GM12892 (cell line): ENCODE measurements at places on chromosomes 3 and 15.

- no peak for DNase-seq
Observed at GRCh38 chr3:45462522-45463265, 74.3 kb downstream of the LARS2 start.

DNA sequence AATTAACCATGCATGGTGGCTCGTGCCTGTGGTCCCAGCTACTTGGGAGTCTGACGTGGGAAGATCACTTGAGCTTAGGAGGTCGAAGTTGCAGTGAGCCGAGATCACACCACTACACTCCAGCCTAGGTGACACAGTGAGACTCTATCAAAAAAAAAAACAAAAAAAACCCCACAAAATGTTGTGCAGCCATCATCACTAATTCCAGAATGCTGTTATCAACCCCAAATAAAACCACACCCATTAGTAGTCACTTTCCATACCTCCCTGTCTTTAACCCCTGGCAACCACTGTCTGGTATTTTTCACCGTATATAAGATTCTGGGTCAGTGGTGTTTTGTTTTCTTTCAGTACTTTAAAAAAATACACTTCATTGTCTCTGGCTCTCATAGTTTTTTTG lies 16.6 kb downstream of the HMCES start:
- DNase-seq: no peak

DNA sequence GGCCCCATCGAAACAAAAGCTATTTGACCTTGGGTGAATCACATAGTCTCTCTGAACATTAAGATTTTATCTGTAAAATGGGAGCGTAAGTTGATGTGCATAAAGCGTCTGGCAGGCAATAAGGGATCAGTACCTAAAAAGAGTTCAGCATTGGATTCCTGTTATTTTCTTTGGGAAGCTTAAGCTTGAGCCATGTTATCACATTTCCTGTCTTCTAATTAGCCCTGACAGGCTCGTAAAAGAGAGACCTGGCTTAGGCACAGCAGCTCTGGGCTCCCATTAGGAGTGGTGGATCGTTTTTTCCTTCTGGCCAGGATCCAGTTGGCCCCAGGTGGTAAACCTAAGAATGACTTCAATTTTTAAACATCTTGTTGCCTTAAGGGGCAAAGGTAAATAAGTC lies 26.0 kb upstream of the CA12 start:
- no peak for DNase-seq

GRCh38 chr15:80982205-80982604 lies 7.4 kb downstream of the MESD start:
- no peak for DNase-seq

DNA sequence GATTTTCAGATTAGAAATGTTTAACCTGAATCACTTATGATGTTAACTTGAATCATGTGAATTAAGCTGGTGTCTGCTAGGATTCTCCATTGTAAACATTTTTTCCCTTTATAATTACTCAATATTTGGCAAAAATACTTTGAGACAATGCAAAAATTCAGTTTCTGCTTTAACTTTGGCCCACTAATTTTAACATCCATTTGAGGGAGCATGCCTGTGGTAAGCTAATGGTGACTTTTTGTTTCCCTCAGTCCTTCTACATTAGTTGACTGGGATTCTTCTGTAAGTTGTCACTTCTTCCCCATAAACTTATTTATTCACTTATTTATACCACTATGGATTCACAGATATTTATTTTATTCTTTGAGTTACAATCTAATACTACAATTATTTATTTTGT lies 59.3 kb downstream of the PIK3R4 start:
- no peak for DNase-seq

DNA sequence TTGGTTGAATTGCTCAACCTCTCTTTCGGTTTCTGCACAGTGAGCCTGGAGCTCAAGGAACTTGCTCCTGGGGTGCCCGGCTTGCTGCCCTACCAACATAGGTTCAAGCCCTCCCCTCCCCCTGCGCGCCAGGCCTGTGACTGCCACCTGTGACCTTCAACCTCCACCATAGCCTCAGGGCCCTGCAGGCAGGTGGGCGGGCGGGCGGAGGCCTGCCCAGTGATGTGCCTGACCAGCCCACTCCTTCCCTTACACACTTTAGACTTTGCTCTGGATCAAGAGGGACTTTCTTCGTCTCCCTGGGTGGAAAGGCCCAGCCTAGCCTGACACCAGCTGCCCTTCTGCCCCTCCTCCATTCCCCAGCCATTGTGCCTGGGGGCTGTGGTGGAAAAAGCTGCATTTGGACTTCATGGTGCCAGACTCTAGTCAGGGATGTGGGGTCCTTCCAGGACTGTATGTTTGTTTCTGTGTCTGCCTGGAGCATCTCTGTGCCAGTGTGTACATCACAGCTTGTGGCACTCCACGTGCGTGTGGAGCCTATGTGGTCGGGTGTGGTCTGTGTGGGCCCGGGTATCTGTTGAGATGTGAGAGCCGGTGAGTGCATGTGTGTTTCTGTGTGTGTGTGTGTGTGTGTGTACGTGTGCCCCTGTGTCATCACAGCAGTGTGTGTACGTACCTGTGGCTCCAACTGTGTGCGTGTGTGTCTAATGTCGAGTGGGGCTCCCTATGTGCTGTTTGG lies 9.5 kb downstream of the PRKCD start:
- DNase-seq: no peak

DNA sequence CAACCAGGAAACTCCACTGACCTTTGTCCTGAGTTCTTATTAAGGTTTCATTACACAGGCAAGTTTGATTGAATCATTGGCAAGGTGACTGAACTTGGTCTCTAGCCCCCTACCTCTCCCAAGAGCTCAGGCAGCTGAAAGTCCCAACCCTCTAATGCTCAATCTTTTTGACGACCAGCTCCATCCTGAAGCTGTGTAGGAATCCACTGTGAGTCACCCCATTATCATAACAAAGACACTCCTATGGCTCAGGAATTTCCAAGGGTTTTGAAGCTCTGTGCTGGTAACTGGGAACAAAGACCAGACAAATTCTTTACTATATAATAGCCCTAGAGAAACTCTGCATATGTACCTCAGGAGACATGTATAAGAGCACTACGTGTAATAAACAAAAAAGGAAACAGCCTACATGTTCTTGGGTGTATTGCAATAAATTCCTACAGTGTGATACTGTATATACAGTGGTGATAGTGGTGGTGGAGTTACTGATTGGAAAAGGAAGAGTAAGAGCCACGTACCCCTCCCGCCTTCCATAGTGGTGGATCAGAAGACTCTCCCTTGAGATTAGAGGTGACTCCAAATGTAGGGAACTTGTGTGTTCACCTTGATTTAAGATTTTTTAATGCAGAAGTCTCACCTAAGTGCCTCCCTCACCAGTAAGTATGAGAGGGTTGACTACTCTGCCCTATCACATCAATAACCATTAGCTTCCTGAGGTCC lies 116.6 kb downstream of the ST8SIA2 start:
- no peak for DNase-seq

DNA sequence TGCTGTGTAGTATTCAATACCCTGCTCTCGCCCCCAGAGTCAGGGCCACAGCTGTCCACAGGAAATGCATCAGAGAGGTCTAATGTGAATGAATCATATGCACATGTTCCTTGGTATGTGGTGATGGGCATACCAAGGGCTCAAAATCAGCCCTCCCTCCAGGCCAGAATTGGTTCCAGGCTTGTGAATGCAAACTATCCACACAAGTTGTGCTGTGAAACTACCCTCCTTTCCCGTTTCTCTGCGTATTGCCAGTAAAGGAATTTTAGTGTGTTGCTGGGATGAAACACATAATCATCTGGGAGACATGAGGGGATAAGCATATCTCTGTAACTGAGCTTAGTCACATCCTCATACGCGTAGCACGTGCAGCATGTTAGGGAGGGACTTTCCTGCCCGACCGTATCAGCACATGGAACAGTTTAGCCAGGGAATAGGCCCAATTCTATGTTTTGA lies 9.2 kb upstream of the MME start:
- DNase-seq: no peak

GRCh38 chr3:294096-294495 lies 97.5 kb downstream of the CHL1 start:
- DNase-seq: no peak

DNA sequence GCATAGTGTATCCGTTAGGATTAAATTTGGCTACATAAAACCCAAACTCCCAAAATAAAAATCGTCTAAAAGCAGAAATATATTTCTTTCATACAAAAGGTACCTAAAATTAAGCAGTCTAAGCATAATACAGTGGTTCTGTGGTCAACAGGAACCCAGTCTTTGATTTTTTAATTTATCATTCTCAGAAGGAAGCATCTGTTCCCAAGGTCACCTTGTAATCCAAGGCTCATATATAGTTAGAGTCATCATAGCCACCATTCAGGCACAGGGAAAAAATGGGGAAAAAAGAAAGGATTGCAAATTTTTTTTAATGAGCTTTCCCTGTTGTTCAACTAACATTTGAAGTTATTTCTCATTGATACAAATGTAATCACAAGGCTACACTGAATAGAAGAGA lies 983.2 kb downstream of the PLOD2 start:
- no peak for DNase-seq

DNA sequence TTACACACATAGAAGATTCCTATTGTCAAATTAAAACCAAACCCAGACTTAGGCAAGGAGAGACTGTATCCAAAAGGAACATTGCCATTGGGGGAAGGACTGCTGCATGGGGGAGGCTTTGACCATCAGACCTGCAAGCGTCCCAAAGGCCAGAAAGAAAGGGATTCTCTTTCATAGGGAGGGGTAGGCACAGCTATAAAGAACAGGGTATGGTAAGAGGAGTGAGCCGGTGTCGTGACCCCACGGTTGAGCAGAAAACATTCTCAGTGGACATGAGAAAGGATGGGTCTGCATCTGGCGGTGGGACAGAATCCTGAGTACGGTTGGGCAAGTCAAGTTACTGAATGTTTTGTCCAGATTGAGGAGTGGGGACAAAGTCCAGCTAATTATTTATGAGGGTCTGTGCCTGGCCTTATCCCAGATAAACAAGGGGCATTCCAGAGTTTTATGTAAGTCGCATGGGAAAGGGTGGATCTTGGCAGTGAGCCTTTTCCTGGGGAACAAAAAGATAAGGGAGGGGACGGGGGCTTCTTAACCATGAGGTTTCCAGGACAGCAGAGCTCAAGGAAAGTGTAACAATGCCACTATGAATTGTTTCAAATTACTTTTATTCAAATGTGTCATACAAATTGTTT lies 357.8 kb downstream of the OCA2 start:
- DNase-seq: no peak

GRCh38 chr15:93709708-93710107 lies 521.7 kb upstream of the MCTP2 start:
- no peak for DNase-seq

- DNase-seq: no peak
Observed at GRCh38 chr3:17730318-17730967, 12.0 kb downstream of the TBC1D5 start.

- DNase-seq: no peak
Observed at GRCh38 chr15:61196711-61197586, 32.2 kb downstream of the RORA start.

DNA sequence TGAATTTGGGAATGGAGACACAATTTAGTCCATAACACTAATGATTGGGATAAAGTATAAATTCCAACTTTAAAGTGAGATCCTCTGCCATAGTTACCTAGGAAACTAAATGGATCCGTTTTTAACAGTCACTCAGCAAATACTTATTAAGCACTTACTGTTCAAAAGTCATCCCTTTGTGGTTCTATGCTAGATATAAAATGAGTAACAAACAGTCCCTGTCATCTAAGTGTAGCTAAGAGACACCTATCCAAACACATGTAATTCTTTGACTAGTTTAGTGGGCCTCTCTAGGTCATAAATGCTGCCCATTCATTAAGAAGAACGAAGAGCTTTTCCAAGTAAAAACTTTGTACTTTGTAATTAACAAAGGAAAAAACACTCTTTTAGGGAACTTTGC lies 244.2 kb upstream of the CDIN1 start:
- DNase-seq: no peak

GRCh38 chr3:48997714-48998637 lies 7.9 kb downstream of the P4HTM start:
- DNase-seq: no peak

DNA sequence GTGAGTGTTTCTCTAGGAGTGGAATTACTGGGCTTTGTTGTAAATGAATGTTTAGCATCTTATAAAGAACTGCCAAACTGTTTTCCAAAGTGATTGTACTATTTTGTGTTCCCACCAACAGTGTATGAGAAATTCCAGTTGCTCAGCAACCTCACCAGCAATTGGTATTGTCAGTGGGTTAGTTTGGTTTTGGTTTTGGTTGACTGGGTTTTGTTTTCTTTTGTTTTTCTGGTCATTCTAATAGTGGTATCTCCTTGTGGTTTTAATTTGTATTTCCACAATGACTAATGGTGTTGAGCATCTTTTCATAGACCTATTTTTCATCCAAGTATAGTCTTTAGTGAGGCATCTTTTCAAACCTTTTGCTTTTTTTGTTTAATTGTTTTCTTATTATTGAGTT lies 27.1 kb downstream of the FILIP1L start:
- DNase-seq: no peak

DNA sequence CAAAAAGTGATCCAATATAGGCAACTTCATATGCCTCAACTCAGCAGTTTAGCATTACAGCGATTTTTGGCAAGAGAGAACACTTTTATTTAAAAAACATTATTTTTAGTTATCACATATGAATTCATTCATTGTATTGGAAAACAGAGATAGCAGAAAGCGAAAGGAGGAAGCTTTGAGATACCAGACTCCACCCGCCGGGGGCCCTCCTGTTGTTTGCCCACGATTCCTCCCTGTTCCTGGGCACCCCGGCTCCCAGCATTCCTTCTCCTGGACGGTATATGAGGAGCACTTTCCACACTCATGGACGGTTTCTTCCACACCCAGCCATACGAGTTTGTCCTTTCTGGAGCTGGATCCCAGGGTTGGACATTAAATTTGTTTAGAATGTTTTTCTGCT lies 18.2 kb downstream of the APBA2 start:
- no peak for DNase-seq

DNA sequence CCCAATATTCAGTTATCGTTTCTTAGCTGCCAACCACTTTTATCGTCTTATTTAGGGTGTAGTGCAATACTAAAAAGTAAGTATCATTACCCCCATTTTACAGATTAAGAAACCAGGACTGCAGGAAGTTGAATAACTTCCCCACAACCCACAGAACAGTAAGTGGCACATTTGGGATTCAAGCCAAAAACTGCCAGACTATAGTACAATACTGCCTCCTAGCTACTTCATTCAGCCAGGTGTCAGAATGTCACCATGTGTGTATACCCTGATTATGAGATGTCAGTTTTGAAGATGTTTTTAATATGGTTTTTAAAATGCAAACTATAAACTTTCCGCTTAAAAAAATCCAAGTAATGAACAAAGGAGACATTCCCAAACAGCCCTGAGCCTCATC lies 74.2 kb upstream of the PROK2 start:
- DNase-seq: no peak

GRCh38 chr3:23888617-23889228 lies 28.1 kb downstream of the NKIRAS1 start:
- DNase-seq: no peak

DNA sequence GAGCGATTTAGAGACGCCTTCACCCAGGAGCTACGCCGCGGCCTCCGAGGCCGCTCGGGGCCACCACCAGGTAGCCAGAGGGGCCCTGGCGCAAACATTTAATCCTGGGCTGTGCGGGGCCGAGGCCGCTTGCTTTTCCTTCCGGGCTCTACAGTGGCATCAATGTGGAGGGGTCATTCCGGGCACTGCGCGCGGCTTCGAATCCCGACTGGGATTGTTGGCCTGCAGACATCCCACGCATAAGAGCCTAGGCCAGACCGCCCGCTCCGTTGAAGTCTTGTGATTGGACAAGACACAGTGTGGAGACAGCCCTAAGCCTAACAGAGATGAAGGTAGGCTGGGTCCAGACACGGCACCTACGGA lies 568 bp upstream of the NCBP2 start:
- no peak for DNase-seq

GRCh38 chr3:98692787-98693473 lies 70.2 kb upstream of the ST3GAL6 start:
- DNase-seq: no peak

GRCh38 chr15:34018021-34018645 lies 20.9 kb downstream of the AVEN start:
- no peak for DNase-seq
